ENCODE measurements at places on chromosomes 16 and 17.

- DNase-seq = peak; percentile 94
Observed at GRCh38 chr16:66996324-66996982, 8.1 kb downstream of the CES4A start.

GRCh38 chr17:56744721-56745120, 89.0 kb downstream of the C17orf67 start:
- peak; percentile 11 for DNase-seq

GRCh38 chr17:30970831-30971567, at the start of gene RNF135:
RNF135 (plus strand) TSS chr17:30971039; CDS start chr17:30971074, 35 bp downstream.
- DNase-seq = peak; percentile 83

GRCh38 chr16:30117768-30118167, 4.4 kb upstream of the GDPD3 start:
- DNase-seq = no peak

DNA sequence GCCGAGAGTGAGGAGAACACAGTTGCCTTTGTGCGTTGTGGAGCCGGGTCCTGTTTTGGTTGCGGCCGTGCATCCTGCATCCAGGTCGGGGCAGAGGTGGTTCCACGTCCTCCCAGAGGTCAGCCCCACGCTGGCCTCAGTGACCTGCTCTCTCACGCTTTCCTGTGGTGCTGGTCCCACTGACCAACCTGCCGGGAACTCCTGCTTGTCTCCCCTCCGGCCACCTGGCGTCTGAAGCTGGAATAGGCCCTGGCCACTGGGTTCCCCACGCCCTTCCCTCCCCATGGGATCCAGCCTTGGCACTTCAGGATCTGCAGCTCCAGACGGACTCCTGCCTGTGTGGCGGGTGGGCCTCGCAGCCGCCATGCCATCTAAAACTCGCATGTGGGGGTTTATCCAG, 85.5 kb upstream of the ZNF750 start:
- DNase-seq = no peak

GRCh38 chr16:79316004-79316458, 284.5 kb downstream of the MAF start:
- no peak for DNase-seq

All from fibroblast of mammary gland (primary cell).